ENCODE measurements at places on chromosomes 1 and 21.

DNA sequence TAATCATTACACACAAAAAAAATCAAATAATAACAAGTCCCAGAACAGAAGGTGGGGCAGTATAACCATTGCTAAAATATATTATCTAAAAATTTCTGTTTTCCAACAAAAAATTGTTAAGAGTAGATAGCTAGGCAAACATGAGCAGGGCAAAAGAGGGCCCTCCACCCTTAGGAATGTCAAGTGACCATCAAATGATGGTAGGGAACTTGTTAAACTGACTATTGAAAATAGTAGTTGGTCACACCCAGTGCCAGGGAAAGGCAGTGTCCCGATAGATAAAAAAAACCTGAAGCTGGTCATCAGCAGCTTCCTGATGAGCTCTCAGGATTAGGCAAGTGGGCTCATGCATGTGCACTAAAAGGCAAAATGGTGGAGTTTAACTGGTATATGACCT is 18.4 kb upstream of the COP1 start:
- DNase-seq, result no peak

GRCh38 chr1:66231217-66231616 is 302.7 kb upstream of the SGIP1 start:
- DNase-seq, result no peak

GRCh38 chr1:230883967-230884366 is 15.6 kb upstream of the C1orf198 start:
- no peak for DNase-seq

DNA sequence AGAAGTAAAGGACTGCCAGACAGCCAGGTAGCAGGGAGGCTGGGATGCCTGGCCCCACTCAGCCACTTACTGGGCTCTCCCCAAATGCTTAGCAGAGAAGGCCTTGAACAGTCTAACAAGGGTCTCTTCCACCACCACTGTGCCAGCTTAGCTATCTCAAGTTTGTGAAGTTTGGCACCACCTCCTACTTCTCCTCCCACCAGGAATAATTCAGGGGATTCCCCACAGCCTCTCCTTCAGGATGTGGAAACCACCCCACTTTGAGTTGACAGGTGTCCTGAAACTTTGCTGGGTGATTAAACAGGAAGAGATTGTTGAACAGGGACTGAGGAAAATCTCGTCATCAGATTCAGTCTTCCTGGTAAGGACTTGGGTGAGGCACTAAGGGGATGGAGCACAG is 59.4 kb upstream of the ATP1B1 start:
- DNase-seq, result no peak

- DNase-seq, result no peak
Measured at GRCh38 chr1:54547601-54548388, at the start of gene ACOT11. TSS of gene ACOT11 (plus strand) at chr1:54548228. CDS start at chr1:54548310, 82 bp downstream.

- DNase-seq, result no peak
Measured at GRCh38 chr1:235403593-235403992, 36.4 kb downstream of the TBCE start.

DNA sequence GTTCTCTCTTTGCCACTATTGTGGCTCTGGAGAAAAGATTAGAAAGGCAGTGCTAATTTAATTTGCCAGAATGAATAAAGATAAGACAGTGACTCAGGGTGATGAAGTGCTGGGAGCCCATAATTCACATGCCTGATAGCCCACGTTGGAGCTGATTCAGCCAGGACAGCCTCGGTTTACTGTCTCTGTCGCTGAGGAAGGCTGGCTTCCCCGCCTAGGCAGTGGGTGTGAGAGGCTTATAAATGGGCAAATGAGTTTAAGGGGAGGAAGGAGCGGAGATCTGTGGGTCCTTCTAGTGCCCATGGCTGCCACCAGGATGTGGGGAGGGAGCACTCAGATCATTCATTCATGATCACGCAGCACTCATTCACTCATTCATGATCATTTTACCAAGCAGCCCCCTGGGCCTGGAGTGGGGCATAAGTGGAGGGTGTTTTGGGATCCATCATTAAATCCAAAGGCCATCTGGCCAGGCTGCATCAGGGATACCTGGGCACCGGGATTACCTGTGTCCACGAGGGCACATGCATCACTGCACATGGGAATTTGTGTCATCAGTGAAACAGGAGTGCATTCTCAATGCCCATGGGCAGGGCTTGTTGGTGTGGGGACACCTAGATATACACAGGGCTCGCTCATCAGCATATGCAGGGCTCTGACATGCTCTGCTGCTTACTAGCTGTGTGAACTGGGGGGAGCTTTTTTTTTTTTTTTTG is 315.4 kb downstream of the MATN1 start:
- DNase-seq, result no peak

- DNase-seq, result no peak
Measured at GRCh38 chr1:101022294-101022693, 3.3 kb downstream of the DPH5 start.

DNA sequence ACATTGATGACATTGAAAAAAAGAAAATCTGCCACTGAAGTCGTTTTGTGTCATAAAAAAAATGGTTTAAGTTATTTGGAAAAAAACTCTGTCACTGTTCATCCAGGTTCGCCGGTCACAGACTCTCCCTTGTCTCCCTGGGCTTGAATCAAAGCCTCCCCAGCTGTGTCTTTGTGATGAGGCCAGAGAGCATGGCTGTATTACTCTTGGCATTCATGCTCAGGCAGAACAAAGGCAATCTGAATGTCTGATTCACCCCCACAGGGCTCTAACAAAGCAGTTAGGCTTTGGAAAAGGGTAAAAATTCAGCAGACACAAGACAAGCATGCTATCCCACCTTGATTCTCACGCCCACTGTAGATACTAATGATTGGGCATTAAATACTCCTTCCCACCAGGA is 304.3 kb upstream of the PLD5 start:
- DNase-seq, result peak; percentile 18

DNA sequence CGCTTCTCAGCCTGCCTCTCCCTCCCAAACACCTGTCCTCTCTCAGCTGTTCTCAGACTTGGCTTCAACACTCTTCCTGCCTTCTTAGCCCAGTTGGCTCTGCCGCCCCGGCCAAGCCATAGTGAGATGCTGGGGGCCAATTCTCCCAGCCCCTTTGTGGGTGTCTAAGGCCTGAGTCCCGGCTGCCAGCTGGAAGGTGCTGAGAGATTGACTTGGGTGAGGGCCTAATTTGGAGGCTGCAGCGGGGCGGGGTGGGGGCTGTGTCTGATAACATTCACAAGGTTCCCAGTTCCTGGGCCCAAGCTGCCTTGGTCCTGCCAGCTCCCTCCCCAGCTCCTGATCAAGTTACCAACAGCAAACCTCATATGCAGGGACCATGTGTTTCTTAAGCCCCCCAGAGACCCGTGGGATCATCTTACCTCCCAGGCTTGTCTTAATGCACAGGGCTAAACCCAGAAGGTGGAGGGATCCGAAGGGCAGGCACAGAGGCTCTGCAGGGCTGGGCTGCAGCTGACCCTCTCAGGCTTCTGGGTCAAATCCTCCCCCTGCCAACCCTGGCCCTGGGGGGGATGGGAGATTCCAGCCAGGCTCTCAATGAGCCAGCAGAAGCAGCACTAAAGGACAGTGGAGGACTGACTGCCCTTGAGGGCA is 9.8 kb downstream of the INKA2 start:
- no peak for DNase-seq

- no peak for DNase-seq
Measured at GRCh38 chr1:90340606-90341005, 345.7 kb downstream of the ZNF326 start.

GRCh38 chr1:22627331-22627730 is 9.1 kb upstream of the C1QA start:
- no peak for DNase-seq

DNA sequence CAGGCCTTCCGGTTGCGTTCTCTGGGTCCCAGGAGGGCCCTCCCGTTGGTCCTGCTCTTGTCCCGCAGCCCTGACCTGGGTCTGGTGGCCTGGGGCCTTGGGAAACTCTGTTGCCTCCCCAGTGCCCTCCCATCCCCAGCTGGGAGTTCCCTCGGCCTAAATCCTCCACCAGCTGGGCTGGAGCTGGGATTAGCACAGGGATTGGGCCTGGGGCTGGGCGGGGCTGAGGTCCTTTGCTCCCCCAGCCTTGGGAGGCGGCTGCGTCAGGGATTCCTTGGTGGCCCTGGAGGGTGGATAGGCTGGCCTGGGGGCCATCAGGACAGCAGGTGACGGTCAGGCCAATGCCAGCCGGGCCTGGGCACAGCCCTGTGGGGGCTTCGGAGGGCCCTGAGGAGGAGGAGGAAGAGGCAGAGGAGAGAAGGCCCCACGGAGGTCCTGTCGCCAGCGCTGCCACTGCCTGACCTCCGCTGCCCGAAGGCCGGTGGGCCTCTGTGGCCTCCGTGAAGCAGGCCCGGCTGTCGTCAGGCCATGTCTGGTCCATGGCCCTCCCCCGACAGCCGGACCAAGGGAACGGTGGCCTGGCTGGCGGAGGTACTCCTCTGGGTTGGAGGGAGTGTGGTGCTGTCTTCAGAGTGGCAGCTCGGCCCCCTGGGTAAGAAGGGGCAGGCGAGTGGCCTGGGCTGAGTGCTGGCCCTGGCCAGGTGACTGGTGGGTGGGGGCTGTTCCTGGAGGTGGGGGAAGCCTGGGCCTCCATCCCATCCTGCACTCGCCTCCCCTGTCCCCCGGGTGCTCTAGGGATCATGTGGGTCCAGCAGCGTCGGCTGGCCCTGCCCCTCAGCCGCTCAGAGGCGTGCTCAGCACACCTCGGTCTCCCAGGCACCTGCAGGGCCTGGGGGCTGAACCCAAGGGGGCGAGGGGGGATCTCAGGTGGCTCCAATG is at the start of gene PLCH2:
TSS of gene PLCH2 (plus strand) at position 229 of the 939 bp plus-strand sequence. CDS start at position 529, 300 bp downstream.
- DNase-seq, result no peak

DNA sequence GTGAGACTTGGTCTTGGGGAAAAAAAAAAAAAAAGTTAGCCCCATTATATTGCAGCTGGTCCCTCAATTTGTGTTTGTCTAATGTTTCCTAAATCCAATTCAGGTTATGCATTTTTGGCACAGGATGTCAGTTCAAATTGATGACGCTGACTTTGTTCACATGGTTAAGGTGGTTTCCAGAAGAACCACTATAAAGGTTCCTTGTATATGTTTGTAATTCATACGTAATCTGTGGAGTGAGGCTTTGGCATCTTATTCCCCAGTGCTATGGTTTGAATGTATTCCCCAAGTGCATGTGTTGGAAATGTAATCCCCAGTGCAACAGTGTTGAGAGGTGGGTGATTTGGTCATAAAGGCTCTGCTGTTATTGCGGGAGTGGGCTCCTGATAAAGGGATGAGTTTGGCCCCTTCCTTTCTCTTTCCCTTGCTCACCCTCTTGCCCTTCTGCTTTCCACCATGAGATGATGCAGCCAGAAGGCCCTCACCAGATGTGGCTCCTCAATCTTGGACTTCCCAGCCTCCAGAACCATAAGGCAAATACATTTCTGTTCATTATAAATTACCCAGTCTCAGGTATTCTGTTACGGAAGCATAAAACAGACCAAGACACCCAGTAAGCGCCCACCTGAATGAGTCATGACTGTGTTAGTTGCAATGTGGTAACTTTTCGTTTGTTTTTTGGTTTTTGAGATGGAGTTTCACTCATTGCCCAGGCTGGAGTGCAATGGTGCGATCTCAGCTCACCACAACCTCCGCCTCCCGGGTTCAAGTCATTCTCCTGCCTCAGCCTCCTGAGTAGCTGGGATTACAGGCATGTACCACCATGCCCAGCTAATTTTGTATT is 19.5 kb upstream of the HLCS start:
- DNase-seq, result no peak

- no peak for DNase-seq
Measured at GRCh38 chr1:110548381-110548780, 29.4 kb upstream of the KCNA10 start.

GRCh38 chr1:82264802-82265201 is 464.1 kb downstream of the ADGRL2 start:
- DNase-seq, result no peak

- no peak for DNase-seq
Measured at GRCh38 chr1:234216116-234216703, 157.0 kb upstream of the COA6 start.

DNA sequence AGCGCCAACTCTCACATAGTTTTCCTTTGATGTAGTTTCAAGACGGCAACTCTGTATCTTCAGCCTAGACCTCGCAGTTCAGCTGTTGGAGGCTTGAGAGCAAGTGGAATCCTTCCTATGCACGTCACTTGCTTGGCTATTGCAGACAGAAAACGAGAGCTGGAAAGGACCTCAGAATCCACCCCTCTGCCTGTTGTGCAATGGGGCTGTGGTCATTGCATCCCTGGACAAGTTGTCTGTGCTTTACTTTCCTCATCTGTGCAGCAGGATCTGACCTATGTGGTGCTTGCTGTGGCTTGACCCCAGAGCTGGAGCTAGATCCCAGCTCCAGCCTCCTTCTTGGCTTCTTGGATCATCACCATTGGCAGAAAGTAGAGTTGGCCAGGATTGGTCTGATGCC is 50.0 kb upstream of the IGSF21 start:
- DNase-seq, result no peak

DNA sequence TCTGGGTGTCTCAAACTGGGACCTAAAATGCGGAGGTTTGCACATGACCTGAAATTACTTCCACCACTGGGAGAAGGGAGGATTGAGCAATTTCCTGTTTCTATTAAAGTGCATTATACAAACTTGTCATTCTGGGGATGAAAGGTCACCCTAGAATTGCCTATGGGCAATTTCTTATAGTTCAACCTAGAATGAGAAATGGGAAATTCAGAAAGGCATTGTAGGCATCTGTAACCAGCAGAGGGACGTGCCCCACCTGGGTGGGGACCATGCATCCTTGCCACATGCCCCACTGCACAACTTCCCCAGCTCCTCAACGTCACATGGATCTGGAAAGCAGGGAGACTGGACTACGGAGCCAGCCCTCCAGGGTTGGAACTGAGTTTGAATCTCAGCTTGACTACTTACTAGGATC is 47.0 kb downstream of the MRPL39 start:
- no peak for DNase-seq

DNA sequence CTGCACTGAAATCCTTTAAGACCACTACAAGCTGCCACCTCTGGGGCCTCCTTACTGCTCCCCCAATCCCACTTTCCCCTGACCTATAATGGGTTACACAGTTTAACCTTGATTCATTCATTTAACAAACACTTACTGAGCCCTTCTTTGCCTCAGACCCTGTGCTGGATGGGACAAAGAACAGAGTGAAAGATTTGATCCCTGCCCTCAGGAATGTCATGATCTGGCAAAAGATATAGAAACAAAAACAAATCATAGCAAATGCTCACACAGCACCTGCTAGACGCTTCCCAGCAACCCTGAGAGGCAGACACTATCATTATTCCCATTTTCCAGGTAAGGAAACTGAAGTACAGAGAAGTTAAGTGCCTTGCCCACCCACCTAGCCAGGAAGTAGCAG is 7.0 kb upstream of the AUNIP start:
- DNase-seq, result no peak

DNA sequence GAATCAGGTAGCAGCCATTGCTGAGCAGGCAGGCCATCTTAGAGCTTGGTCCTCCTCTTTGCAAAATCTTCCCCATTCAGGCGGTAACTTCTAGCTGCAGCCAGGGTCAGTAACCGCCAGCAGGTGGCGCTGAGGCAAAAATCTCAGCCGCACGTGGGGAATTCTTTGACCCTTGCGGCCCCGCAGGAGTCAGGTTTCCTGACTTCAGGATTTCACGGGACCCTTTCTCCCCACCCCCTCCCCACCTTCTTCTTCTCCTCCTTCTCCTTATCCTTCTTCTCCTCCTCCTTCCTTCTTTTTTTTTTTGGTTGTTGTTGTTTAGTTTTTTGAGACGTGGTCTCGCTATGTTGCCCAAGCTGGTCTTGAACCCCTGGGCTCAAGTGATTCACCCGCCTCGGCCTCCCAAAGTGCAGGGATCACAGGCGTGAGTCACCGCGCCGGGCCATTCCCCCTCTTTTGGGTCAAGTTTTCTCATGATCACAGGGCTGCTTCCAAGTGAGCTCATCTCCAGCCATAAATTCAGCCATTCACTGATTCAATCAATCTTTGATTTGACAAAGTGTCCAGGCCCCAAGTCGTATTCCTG is 33.4 kb upstream of the TENT5B start:
- DNase-seq, result peak; percentile 11
